ENCODE measurements at places on chromosomes 1 and 21.

DNA sequence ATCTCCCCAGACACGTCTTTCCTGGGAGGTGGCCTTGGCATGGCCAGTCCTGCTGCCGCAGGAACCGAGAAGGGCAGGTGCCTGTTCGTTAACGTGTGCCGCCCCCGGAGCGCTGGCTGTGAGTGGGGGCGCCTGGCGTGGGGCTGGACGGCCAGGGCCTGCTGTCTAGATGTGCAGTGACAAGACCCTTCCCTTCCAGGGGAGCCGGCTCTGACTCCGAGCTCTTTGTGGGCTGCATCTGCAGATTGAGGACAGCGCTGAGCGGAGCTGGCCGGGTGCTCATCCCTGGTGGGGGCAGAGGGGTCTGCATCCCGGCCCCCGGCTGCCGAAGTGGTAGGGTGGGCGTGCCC lies 13.0 kb downstream of the COL18A1 start:
- no peak for ATAC-seq

DNA sequence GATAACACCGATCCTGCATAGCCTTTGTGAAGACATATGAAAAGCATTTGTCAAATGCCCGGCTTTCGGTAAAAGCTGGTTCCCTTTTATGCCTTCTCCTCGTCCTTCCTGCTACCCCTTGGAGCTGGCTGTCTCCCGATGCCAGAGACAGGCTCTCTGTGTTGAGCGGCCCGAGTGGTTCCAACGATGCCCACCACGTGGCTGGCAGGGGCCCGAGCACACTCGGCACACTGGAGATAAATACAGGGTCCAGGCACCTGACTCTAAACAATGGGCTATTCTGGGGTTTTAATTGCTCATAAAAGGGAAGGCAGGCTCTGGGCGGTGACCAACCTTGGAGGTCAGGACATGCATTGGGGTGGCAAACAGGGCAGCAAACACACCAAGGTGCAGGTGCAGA lies 207.1 kb downstream of the HIVEP3 start:
- ATAC-seq: no peak

GRCh38 chr1:47911892-47912291 lies 85.3 kb downstream of the TRABD2B start:
- ATAC-seq: no peak

DNA sequence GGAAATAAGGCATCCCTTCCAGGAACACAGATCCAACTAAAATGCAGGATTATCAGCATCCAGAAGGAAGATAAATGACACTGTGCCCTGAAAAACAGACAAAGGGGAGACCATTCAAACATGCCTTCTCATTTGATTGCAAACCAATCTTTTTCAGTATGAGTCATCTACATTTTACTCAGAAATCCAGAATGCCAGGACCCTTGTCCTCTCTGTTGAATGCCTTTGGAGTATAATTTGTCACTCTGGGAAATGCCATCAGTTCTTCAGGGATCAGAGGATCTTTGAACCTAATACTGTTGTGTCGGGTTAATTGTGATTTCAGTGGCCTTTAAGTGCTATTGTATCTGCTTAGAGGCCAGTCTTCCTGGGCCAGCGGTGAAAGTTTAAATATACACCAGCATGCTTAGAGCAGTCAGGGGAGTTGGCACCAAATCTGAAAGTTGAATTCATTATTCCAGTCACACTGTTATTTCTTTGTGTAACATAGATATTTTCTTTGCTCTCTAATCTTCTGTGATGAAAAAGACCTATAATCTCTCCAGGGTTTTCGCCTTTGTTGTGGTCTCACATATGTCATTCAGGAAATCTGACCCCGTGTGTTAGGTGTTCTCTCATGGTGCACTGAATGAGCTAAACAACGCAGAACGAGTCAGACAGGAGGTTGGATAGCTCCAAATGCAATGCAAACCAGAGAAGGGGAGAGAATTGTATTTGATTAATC lies 364.8 kb upstream of the SGIP1 start:
- peak; percentile 93 for ATAC-seq

GRCh38 chr1:166956872-166957271 lies 18.5 kb downstream of the ILDR2 start:
- ATAC-seq: no peak

DNA sequence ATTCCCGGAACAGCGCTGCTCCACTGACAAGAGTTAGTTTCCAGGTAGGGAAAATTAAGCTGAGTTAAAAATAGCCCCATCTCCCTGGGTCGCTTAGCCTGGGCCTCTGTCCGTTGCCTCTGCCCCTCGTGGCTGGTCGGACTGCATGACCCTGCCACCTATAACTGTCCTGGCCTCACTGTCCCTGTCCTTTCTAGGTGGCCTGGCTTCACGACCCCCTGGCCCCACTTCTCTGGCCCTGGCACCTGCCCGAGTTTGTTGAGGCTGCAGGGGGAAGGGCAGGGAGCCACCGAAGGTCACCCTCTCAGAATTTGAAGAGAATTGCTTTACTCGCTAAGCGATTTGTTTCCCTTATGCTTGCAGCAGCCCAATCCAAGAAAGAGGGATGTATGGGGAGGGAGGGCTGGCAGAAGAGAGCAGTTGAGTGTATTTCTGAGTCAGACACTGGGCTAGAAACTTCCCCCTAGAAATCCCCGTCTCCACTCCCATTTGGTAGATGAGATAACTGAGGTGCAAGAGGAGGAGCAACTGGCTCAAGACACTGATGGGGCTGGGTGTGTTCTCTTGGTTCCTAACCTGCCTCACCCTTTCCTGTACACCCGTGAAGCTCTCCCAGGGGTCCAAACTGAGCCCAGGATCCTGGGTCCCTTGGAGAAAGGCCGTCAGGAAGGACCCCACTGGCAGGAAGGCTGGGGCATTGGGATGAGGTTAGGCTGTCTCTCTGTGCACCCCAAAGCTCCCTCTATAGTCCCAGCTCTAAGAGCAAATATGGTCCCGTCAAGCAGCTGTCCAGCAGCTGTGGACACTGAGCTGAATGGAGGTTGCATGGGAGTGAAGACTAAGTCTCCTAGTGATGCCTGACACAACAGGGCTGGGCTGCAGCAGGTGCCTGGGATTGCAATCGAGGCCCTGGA lies 2.9 kb upstream of the EDN2 start:
- ATAC-seq: no peak

GRCh38 chr1:83500531-83500930 lies 498.4 kb downstream of the TTLL7 start:
- no peak for ATAC-seq

DNA sequence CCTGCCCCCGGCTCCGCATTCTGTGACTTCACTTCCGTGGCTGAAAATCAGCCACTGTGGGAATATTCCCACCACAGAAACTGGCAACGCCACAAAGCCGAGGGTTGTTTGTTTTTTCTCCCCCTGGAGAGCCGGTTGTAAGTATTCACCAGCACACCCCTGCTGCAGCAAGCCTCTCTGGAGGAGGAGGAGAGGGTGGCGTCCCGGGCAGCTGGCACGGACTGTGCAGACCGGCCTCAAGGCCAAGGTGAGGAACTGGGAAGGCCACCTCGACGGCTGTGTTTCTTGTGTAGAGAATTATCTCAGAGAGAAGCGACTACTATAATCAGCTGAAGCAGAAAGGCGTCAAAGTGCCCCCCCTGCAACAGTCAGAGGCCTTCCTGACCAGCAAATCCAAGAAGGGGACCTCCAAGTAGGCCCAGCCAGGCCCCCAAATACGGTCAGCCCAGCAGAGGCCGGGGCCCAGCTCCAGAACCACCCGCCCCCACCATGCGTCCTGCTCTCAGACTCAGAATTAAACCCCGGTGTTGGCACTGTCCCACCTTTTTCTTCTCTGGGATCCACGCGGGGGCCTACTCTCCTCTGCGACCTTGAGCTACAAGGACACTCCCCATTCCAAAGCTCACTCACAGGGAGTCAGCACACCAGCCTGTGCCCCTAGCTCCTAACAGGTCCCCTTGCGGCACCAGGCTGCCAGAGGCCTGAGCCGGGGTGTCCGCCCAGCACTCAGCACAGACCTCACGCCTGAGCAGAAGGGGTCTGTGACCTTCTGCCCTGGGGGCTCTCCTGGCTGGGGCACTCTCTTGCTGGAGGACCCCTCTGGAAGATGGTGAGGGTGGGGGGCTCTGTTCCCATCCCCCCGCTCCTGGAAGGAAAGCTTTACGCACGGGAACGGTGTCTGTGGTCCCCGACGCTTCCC lies 1.2 kb upstream of the SMIM1 start:
- ATAC-seq: no peak
